ENCODE measurements at places on chromosomes 7 and 10. TPM values are rescaled to one million over a fixed set of nuclear protein-coding genes. Genes with fewer than 3 reads are reported as not detected.

DNA sequence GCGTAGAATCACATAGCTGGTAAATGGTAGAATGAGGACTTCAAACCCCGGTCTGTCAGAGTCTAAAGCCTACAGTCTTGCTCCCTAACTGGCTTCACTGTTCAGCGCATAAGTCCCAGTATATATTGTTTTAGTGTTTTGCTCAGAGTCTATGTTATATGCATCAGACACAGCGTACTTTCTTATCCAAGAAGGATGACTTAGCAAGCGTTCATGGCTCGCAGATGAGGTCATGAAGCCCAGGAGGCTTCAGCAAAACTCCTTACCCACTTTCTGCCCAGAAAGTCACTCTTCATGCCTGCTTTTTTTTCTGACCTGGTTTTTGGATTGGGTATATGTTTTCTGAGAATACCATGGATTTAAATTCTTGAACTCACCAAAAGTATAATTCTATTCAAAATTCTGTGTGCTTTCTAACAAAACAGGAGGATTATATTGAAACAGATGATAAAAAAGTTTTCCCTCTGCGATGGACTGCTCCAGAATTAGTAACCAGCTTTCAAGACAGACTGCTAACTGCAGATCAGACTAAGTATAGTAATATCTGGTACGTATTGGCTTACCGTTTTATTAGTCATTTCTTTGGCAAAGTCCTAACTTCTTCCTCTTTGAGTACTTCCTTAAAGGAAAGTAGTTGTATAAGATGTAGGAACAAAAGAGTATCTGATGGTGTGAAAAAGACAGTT, 24.6 kb upstream of the BHLHA15 start:
- DNase-seq, result no peak
- H3K4me3 ChIP-seq, result no peak overlapping the region
- no peaks in the 10 kb centered on the region for H3K27me3 ChIP-seq
- H3K4me1 ChIP-seq, result peaks cover 12% of the 10 kb centered on the region
- H3K36me3 ChIP-seq, result peaks cover 4% of the 10 kb centered on the region

The IDI2 gene
- 43.7 TPM for total RNA-seq

- no peak overlapping the region for H3K4me3 ChIP-seq
- H3K27ac ChIP-seq, result no peak overlapping the region
- H3K27me3 ChIP-seq, result peaks cover 24% of the 10 kb centered on the region
- DNase-seq, result no peak
Observed at GRCh38 chr10:70254778-70255328, 21.6 kb upstream of the PPA1 start.

The SYT15B gene
- 0.29 TPM for total RNA-seq

The GJD4 gene
- total RNA-seq, result not detected

DNA sequence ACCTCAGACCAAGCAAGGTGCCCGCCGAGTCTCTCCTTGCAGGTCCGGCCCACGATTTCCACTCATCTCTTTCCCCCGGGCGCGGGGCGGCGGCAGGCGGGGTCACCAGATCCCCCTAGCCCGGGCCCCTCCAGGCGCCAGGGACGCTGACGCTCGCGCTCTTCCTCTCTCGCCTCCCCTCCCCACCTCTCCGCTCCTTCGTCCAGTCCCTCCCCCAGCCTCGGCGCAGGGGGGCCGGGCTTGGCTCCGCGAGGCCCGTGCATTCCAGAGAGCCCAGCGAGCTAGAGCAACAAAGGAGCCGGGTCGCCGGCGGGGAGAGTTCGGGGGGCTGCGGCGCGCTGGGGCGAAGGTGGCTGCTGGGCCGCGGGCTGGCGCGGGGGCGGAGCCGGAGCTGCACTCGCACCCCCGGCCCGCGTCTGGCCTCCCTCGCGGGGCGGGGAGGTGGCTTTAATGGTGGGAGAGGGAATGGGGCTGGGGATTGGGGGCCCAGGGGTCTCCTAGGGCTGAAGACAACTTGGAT, at the start of gene SMO:
TSS of gene SMO (plus strand) at position 262 of the 520 bp plus-strand sequence. CDS start 519 bp downstream, outside the sequence.
- no peaks in the 10 kb centered on the region for H3K36me3 ChIP-seq
- peaks cover 13% of the 10 kb centered on the region for H3K4me1 ChIP-seq
- peak within 1 kb of the TSS; percentile 59 for H3K4me3 ChIP-seq
- H3K27ac ChIP-seq, result no peak within 1 kb of the TSS
- DNase-seq, result no peak

The CLDN3 gene
- not detected for total RNA-seq

DNA sequence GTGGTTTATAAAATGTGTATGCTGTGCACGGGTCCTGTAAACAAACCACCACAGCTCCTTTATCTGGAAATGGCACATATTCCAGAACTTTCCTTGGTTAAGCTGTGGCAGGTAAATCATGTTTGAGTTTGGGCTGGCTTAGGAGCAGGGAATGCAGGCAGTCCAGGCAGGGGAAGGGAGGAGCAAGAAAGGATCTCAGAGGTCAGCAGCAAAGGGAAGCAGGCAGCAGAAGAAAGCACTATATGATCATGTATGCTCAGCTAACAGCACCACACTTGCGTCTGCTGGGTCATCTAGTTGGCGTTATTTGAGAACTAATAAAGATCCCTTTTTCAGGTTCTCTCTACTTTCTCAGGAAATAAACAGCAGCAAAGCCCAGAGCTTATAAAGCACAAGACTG, 7.8 kb downstream of the ICA1 start:
- no peaks in the 10 kb centered on the region for H3K4me1 ChIP-seq
- peaks cover 2% of the 10 kb centered on the region for H3K27me3 ChIP-seq
- H3K4me3 ChIP-seq, result no peak overlapping the region
- DNase-seq, result no peak
- H3K36me3 ChIP-seq, result no peaks in the 10 kb centered on the region

DNA sequence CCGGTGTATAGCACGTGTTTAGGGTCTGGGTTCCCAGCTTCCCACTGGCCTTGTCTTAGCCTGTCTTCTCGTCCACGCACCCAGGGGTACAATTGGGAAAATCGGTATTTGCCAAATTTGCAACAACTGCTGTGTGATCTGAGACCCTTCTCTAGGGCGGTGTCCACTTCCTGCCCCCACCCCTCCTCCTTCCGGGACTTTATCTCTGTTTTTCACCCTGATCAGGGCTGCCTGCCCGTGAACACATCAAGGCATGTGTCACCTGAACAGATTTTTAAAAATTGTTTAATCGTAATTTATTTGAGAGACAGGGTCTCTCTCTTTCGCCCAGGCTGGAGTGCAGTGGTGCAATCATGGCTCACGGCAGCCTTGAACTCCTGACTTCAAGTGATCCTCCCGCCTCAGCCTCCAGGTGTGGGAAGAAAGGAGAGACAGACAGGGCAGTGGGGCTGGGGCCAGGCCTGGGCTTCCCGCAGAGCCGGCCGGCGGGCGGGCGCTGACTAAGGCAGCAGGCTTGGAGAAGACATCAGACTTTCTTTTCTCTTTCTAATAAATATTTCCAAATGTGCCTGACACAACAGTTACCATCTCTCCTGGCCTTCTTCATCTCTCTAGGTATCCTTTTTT, 27.5 kb downstream of the ELFN1 start:
- no peak overlapping the region for H3K27ac ChIP-seq
- H3K27me3 ChIP-seq, result peaks cover 12% of the 10 kb centered on the region
- H3K36me3 ChIP-seq, result no peaks in the 10 kb centered on the region
- H3K4me3 ChIP-seq, result no peak overlapping the region
- DNase-seq, result peak; percentile 5
- H3K4me1 ChIP-seq, result no peaks in the 10 kb centered on the region

- no peak overlapping the region for H3K4me3 ChIP-seq
- H3K36me3 ChIP-seq, result no peaks in the 10 kb centered on the region
- DNase-seq, result peak; percentile 38
- H3K4me1 ChIP-seq, result peaks cover 37% of the 10 kb centered on the region
- H3K27me3 ChIP-seq, result no peaks in the 10 kb centered on the region
- H3K27ac ChIP-seq, result no peak overlapping the region
Observed at GRCh38 chr10:103765981-103766380, 89.4 kb downstream of the SH3PXD2A start.

The LIPM gene
- total RNA-seq, result not detected

- H3K36me3 ChIP-seq, result no peaks in the 10 kb centered on the region
- H3K27ac ChIP-seq, result peak overlapping the region; percentile 44
- H3K4me3 ChIP-seq, result no peak overlapping the region
- DNase-seq, result no peak
Observed at GRCh38 chr10:96573036-96573435, 13.8 kb downstream of the TM9SF3 start.

The TSPAN12 gene
- total RNA-seq, result 6.3 TPM

The PI4K2A gene
- 16.1 TPM for total RNA-seq

The IMMP2L gene
- total RNA-seq, result 8.3 TPM

GRCh38 chr7:40468891-40469864, 334.4 kb downstream of the SUGCT start:
- no peak overlapping the region for H3K27ac ChIP-seq
- no peaks in the 10 kb centered on the region for H3K4me1 ChIP-seq
- DNase-seq, result no peak
- no peaks in the 10 kb centered on the region for H3K27me3 ChIP-seq
- no peaks in the 10 kb centered on the region for H3K36me3 ChIP-seq

- DNase-seq, result no peak
- peaks cover 34% of the 10 kb centered on the region for H3K4me1 ChIP-seq
- H3K36me3 ChIP-seq, result no peaks in the 10 kb centered on the region
- no peak overlapping the region for H3K4me3 ChIP-seq
Observed at GRCh38 chr10:3100856-3101640, 33.7 kb downstream of the PFKP start.

The STEAP1 gene
- 1.1 TPM for total RNA-seq

DNA sequence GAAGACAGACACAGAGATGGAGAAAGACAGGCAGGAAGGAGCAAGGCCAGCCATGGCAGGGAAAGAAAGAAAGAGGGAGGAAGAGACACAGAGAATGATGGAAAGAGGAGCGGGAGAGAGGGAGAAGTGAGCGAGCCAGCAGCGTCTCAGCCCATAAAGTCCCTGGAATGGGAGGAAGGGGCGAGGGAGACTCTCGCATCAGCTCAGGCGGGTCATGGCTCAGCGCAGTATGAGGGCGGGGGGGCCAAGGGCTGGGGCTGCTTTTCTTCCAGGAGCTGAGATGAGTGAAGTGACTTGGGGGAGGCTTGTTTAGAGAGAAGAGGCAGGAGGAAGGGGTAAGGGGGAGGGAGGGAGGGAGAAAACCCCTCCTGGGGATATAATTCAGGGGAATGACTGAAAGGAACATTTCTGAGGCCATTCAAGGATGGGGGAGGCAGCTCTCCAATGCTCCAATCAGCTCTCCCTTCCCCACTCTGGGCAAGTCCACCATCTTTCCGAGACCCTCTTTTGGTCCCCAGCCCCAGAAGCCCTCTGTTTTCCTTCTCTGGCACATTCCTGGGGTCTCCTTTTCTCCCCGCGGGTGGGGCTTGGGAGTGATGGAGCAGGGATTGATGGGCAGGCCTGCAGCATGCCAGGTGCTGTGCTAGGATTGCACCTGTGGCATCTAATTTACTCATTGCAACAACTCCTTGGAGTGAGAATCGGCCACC, 87.9 kb downstream of the HIF1AN start:
- H3K27me3 ChIP-seq, result peaks cover 31% of the 10 kb centered on the region
- H3K4me1 ChIP-seq, result no peaks in the 10 kb centered on the region
- H3K27ac ChIP-seq, result no peak overlapping the region
- H3K36me3 ChIP-seq, result no peaks in the 10 kb centered on the region
- no peak for DNase-seq

DNA sequence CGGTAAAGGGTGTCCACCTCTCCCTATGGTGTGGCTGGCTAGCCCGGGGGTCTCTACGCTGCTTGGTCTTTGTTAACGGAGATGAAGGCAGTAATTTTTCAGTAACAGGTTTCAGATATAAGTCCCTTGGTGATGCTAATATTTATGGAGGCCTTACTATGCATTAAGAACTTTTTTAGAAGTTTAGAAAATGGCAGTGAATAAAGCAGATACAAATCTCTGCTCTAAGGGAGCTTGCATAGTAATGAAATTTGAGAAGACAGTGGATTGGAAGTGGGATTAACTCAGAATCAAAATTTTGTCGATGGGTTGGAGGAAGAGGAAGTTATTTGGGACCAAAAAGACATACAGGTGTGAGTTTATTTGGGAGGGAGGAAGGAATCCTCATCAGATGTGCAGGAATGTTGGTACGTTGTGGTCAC, 445 bp downstream of the SSBP1 start:
- H3K27ac ChIP-seq, result peak overlapping the region; percentile 87
- H3K27me3 ChIP-seq, result no peaks in the 10 kb centered on the region
- H3K4me3 ChIP-seq, result peak overlapping the region; percentile 74
- H3K4me1 ChIP-seq, result peaks cover 18% of the 10 kb centered on the region

The GPER1 gene
- 2.2 TPM for total RNA-seq

- H3K4me3 ChIP-seq, result peak overlapping the region; percentile 89
- H3K36me3 ChIP-seq, result no peaks in the 10 kb centered on the region
- H3K4me1 ChIP-seq, result peaks cover 49% of the 10 kb centered on the region
- DNase-seq, result no peak
Observed at GRCh38 chr7:87152897-87153641, 816 bp downstream of the DMTF1 start.

DNA sequence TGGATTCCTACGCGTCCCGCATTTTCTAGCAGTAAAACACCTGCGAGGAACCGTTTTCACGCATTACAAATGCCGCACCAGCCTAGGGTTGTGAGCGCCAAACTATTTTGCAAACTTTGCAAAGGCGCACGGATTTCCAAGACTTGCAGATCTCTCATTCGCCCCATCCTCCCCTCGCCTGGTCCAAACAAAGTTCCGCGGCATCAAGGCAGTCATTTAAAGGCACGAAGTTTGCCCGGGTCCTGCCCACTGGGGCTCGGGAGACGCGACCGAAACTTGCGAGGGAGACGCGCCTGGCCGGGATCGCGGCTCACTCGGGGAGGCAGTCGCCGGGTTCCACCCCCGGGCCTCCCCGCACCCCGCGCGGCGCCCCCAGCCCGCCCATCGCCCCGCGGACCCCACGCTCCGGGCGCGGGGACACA, 613 bp downstream of the USP6NL start:
- H3K27me3 ChIP-seq, result no peaks in the 10 kb centered on the region
- peaks cover 9% of the 10 kb centered on the region for H3K4me1 ChIP-seq
- peak overlapping the region; percentile 81 for H3K4me3 ChIP-seq
- H3K36me3 ChIP-seq, result no peaks in the 10 kb centered on the region
- H3K27ac ChIP-seq, result peak overlapping the region; percentile 44

GRCh38 chr10:123642293-123642692, 23.9 kb upstream of the GPR26 start:
- no peak overlapping the region for H3K4me3 ChIP-seq
- no peaks in the 10 kb centered on the region for H3K36me3 ChIP-seq
- no peaks in the 10 kb centered on the region for H3K4me1 ChIP-seq
- H3K27me3 ChIP-seq, result no peaks in the 10 kb centered on the region
- no peak for DNase-seq

DNA sequence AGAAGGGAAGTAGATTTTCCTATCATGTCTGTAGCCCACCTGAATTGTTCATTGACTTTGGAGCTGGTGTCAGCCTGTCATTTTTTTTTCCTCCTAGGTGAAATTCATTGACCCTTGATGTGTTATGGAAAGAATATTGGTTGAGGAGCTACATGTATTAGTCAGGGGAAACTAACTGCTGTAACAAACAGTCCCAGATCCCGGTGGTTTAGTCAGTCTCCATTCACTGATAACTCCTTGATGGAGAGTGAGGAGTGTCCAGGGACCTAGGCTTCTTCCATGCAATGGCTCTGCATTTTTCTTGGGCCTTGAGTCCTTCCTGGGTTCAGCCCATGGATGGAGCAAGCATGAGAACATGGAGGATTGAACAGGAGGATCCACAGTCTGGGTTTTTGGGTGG, 643.2 kb downstream of the LRMDA start:
- peaks cover 28% of the 10 kb centered on the region for H3K4me1 ChIP-seq
- no peaks in the 10 kb centered on the region for H3K36me3 ChIP-seq
- DNase-seq, result no peak
- H3K27me3 ChIP-seq, result no peaks in the 10 kb centered on the region
- H3K4me3 ChIP-seq, result no peak overlapping the region

The TMEM270 gene
- not detected for total RNA-seq

Data from gastrocnemius medialis (tissue), 4 donors.